ENCODE measurements at places on chromosomes 3 and 15.
A peak's percentile ranks its signal among the peaks of the same experiment; 100 is the strongest.

GRCh38 chr3:168431491-168431890 is 335.8 kb upstream of the GOLIM4 start:
- no peak for DNase-seq

- DNase-seq, result no peak
Observed at GRCh38 chr3:184781801-184782200, 30.2 kb upstream of the VPS8 start.

GRCh38 chr3:182414586-182414985 is 378.7 kb upstream of the ATP11B start:
- DNase-seq, result no peak

- DNase-seq, result no peak
Observed at GRCh38 chr15:36050899-36051298, 504.9 kb upstream of the DPH6 start.

DNA sequence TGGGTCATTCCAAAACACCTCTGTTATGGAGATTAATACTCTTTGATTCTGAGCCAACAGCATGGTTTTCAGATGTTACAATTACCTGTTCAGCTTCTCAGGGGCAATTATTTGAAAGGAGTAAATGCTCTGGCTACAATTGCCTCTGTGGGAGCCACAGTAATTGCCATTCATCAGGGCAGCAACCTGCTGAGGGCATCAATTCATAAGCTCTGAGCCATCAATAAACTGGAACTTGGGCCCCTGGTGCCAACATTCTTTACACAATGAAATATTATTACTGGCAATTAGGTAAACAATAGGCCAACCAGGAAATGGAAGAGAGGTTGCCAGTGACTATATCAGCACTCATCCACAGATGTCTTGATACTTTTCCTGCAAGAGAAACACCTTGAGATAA is 660.8 kb downstream of the MECOM start:
- DNase-seq, result no peak

GRCh38 chr15:86915811-86916331 is 836.2 kb downstream of the AGBL1 start:
- no peak for DNase-seq

- no peak for DNase-seq
Observed at GRCh38 chr3:14943042-14943441, 4.3 kb upstream of the NR2C2 start.

DNA sequence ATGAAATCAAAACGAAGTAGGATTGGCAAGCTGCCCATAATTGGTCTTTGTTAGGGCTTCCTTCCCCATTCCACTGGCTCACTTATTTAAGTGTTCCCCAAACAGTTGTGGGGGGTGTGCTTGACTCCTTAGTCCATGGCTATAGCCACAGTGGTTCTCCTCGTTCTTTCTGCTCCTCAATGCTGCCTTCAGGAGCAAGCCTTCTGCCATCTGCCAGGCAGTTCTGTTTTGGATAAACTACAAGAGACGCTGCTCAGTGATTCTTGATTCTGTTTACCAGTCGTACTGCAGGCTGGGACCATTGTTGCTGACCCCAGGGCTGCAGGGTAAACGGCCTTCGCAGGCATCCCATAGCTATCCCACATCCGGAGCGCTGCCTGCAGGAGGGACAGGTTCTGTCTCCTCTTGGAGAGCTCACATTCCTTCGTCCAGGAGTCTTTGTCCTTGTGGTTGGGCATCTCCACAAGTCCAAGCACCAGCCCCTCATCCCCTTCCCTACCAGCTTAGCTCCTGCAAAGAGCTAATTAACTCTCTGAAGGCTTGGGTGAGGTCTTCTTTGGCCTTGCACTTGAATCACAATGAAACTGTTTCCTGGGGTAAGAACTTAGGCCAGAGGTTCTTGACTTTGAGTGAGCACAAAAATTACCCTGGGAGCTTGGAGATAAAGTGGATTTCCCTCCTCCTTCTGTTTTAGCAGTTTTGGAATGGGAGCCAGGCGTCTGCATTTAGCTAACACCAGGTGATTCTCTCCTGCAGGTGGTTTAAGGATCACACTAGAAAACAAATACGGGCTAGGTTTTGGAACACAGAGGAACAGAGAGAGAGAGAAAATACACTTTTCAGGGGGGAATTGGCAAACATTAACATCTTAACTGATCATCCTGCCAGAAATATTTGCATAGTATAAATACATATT is 114.9 kb downstream of the SV2B start:
- DNase-seq, result no peak

DNA sequence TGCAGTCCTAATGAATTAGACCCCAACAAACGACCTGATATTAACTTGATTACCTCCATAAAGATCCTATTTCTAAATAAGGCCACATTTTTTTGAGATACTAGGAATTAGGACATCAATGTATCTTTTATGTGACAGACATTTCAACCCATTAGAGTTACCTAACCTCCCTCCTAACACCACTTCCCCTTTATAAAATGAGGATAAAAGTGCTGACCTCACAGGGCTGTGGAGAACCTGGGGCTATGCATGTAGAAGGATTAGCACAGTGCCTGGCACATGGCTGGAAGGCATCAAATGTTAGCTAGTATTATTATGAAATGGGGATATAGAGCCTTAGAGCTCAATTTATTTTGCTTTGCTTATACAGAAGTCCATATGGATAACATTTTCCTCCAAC is 53.5 kb upstream of the LRRN1 start:
- DNase-seq, result no peak

DNA sequence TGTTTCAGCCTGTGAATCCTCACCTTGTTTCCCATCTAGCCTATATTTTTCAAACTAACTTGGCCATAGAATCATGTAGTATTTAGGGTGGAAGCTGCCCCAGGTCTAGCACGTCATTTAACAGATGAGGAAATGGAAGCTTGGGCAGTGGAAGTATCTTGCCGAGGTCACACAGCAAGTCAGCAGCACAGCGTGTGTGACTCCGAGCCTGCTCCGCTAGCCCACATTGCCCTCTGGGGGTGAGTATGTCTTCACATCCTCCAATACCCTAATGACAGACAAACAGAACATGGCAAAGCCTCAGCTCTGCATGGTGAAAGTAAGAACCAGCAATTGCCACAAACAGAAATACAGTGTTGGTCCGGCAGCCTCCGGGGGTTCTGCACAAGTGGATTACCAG is 2.2 kb upstream of the CCR5 start:
- DNase-seq, result peak; percentile 49

DNA sequence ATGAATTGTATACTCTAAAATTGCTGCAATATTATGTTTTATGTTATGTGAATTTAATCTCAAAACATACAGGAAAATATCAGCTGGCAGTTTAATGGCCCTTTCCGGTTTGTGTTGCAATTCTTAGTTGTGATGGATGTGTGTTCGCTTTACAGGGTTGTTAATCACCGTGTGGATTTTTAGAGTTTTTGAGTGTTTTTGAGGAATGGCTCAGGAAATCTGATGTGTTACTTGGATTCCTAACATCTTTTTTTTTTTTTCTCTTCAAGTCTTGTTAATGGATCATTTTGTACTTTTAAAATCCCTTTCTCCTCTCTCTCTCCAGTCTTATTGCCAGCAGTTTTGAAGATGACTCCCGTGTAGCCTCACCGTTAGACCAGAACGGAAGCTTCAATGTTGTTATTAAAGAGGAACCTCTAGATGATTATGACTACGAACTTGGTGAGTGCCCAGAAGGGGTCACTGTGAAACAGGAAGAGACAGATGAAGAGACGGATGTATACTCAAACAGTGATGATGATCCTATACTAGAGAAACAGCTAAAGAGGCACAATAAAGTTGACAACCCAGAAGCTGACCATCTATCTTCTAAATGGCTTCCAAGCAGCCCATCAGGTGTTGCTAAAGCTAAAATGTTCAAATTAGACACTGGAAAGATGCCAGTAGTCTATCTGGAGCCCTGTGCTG is 35.7 kb downstream of the MGA start:
- peak; percentile 34 for DNase-seq

Measured in activated CD4-positive, alpha-beta T cell treated with anti-CD3 and anti-CD28 coated beads, Interleukin-2, amount 50 U/mL, for 1 hour (primary cell).